ENCODE measurements at places on chromosomes 16 and 17. TPM values are rescaled to one million over a fixed set of nuclear protein-coding genes. Genes with fewer than 3 reads are reported as not detected.

DNA sequence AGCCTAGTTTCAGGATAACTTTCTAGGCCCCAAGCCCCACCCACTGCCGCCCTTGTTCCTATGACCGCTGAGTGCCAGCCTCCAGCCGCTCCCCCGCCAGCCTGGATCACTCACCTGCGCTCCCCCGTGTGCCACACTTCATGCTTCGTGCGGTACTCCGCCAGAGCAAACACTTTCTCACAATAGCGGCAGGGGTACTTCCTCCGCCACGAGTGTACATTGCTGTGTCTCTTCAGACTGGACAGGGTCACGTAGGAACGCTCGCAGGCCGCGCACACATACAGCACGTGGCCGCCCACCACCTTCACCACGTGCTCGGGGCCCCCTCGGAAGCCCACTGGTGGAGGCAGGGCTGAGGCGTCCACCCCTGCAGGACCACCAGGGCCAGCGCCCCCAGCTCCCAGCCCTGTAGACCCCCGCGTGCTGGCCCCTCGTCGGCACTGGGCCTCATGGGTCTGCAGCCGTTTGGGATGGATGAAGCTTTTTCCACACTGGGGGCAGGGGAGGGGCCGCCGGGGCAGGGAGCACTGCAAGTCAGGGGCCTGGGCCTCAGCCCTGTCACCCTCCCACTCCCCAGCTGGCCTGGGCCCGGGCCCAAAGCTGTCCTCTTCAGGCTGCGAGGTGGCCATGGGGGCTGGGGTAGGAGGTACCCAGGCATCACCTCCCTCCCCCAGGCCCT, 13.7 kb downstream of the ZBTB4 start:
- DNase-seq, result no peak

GRCh38 chr17:55284001-55284884, 19.5 kb downstream of the HLF start:
- no peak for DNase-seq

GRCh38 chr17:63834431-63835166, 7.1 kb upstream of the FTSJ3 start:
- DNase-seq, result no peak

Gene CENPV
- 13.2 TPM for total RNA-seq

DNA sequence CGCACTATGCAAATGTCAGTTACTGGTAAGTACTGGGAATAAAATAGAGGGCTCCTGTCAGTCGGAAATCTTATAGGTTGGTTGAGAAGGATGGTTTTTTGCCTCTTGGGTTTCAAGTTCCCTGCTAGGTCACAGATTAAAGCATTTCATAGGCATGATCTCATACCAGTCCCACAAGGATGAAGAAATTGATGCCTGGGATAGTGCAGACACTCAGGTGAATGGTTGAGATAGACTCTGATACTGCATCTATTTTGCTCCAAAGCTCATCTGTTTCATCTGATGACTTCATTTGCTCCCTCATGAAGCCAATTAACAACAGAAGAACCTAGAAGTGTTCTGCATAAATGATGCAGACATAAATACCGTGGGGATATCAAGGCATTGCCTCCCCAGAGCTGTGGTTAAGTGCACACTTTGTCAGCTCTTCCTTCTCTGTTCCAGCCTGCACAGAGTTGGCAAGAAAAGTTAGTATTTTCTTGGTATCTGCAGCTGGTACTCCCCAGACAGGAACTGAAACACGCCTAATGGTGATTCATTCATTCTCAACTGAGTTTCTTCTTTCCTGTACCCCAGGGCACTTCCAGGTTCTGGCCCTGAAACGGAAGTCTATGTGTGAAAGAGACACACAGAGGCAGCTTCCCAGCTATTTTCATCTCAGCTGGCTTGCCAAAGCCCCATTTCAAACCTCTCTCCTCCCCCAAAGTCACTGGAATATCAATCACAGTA, 418.3 kb upstream of the SALL1 start:
- no peak for DNase-seq

GRCh38 chr17:82283208-82283749, 9.8 kb upstream of the CSNK1D start:
- no peak for DNase-seq

DNA sequence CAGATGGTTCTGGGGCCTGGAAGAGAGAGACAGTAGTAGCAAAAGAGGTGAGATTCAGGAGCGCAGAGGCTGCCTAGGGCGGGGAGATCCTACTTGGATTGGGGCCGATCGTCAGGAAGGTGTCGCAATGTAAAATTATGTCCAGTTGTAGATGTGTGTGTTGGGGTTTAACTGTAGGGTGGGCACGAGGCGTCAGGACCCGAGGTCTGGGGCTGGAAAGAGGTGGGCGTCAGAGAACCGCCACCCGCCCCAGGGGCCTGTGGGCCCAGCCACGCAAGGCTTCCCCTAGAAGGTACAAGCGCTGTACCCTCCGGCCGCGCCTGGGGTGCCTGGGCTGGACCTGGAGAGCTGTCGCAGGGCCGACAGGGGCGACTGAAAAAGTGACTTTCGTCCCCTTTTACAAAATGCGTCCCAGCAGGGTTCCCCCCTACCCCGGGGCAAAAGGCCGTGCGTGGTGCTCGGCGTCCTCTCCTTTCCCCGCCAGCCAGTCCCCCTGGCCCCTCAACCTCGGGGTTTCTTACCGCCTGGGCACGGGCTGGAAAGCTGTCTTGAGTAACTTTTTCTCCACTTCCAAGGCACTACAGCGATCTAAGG, 2.8 kb downstream of the IRX3 start:
- DNase-seq, result no peak

Gene EPOP
- 1.0 TPM for total RNA-seq

DNA sequence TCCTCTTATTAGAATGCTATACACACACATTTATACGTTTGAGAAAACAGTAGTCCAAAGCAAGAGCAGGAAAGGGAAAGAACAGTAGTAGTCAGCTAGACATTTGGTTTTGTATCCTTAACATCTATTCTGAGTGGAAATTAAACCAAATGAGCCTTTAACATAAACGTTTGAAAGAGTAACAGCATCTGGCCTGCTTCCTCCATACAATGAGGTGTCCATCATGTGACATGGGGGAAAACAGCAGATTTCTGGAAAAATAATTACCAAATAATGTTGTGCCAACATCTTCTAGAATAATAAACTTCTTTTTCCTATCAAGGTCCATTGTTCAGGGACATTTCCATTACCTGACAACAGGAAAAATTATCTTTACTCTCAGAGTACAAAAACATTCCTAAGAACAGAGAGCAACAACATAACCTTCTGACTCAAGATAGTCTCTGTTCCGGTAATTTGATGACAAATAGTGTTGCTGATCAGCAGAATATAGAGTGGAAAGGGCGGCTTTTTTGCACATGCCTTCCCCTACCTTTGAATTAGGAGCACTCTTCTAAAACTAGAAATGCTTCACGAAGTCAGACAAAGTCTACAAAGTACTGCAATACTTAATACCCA, 20.2 kb downstream of the CYTH1 start:
- DNase-seq, result no peak

Gene NME3
- total RNA-seq, result 45.8 TPM

DNA sequence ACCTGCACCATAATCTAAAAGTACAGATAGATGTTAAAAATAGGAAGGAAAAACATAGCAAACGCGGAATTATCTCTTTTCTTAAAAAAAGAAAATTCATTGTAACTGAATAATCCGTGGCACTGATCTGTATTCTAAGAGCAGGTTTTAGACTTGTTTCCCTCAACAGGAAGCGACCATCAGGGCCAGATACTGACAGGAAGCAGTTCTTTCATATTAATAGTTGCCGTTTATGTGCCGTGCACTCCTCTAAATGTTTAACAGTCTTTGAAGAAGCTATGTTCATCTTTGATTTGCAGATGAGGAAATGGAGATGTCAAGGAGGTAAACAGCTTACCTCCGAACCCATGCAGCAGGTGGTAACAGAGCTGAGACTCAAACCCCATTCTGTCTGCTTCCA, 23.6 kb downstream of the DYNLRB2 start:
- no peak for DNase-seq

DNA sequence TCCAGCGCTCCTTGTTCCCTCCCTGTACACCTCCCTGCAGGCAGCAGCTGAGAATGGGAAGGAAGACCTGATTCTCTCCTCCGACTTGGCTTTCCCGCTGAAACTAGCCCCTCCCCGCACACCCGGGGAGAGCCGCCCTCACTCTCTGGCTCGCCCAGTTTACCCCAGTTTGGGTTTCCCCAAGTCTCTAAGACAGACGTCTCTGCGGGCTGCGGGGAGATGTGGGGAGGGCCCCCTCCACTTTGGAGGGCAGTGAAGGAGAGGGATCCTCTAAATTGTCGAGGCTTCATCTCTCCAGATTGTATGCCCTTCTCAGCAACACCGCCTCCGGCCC, 797 bp downstream of the GRB7 start:
- no peak for DNase-seq

DNA sequence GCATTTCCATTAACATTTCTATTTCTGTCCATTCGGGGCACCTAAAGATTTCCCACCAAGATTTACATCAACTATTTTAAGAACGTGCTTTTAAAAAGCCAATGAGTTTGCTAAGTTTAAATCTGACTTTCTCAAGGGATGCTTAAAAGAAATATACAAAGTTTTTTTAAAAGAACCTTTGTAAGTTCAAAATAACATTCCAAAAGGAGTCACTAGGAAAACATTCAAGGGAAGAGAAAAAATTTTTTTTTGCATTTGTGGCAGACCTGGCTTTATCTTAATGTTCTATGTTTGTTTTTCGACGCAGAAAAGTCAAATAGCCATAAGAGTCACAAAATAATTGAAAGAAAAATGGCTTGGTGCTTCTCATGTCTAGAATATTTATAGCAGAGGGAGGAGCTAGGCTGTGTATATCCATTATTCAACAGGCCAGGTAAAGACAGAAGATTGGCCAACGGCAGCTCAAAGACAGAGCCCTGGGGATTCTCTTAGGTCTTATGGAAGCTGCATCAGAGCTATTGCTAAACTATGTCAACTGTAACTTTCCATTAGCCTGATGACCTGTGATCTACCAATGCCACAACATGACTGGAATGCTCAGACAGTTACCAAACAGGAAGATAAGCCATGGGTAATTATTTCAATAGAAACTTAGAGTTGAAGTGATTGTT, 37.8 kb upstream of the MYOCD start:
- no peak for DNase-seq

- no peak for DNase-seq
These were observed 997 bp downstream of the ACADVL start for GRCh38 chr17:7220593-7221277.

GRCh38 chr16:72853575-72854266, 194.2 kb downstream of the ZFHX3 start:
- DNase-seq, result no peak

Data from osteocyte (in vitro differentiated cells).